ENCODE measurements at places on chromosomes 5 and 9. TPM values are rescaled to one million over a fixed set of nuclear protein-coding genes. Genes with fewer than 3 reads are reported as not detected.

Gene FAM151B
- 0.21 TPM for total RNA-seq

Gene BTNL3
- not detected for total RNA-seq

Gene CBY3
- not detected for total RNA-seq

Gene PLAC8L1
- not detected for total RNA-seq

Gene CPLANE1
- 19.3 TPM for total RNA-seq

GRCh38 chr5:125365747-125366146 is 619.3 kb upstream of the ZNF608 start:
- H3K27ac ChIP-seq = no peak overlapping the region
- no peak overlapping the region for H3K4me3 ChIP-seq
- no peaks in the 10 kb centered on the region for H3K4me1 ChIP-seq
- no peaks in the 10 kb centered on the region for H3K36me3 ChIP-seq
- DNase-seq = no peak

DNA sequence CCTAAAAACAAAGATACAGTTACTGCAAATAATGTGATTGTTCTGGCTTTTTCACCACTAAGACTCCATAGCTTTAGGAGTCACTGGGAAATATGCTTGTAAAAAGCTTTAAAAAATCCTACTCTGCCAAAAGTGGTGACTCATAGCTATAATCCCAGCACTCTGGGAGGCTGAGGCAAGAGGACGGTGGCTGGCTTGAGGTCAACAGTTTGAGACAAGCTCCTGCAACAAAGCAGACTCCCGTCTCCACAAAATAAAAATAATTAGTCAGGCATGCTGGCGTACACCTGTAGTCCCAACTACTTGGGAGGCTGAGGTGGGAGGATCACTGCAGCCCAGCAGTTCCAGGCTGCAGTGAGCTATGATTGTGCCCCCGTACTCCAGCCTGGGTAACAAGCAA is 406.4 kb downstream of the HTR1A start:
- no peak overlapping the region for H3K27ac ChIP-seq
- DNase-seq = no peak
- no peaks in the 10 kb centered on the region for H3K4me1 ChIP-seq
- H3K27me3 ChIP-seq = no peaks in the 10 kb centered on the region
- H3K4me3 ChIP-seq = no peak overlapping the region

GRCh38 chr9:89478821-89479668 is 18.9 kb downstream of the SEMA4D start:
- H3K4me3 ChIP-seq = no peak overlapping the region
- peaks cover 21% of the 10 kb centered on the region for H3K36me3 ChIP-seq
- peak overlapping the region; percentile 28 for H3K27ac ChIP-seq
- no peaks in the 10 kb centered on the region for H3K27me3 ChIP-seq
- H3K4me1 ChIP-seq = peaks cover 87% of the 10 kb centered on the region

GRCh38 chr9:71743217-71743705 is 25.1 kb downstream of the CEMIP2 start:
- no peak overlapping the region for H3K27ac ChIP-seq
- peaks cover 48% of the 10 kb centered on the region for H3K36me3 ChIP-seq
- H3K27me3 ChIP-seq = no peaks in the 10 kb centered on the region
- H3K4me1 ChIP-seq = no peaks in the 10 kb centered on the region
- no peak overlapping the region for H3K4me3 ChIP-seq

DNA sequence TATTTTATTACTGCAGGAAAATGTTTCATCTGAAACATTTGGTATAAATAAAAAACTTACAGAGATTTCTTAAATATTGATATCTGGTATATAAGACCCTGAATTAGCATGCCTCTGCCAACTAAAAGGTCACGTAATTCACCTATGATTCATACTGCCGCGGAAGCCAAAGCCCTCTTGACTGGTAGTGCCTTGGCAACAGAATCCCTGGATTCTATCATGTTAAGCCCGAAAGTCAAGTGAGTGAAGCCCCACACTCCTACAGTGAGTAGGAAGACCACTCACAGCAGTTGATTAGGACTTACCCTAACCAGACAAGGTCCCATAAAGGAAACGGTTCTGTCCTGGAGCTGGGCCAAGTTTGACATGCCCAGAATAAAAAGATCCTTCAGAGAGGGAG is 175.6 kb upstream of the NREP start:
- DNase-seq = no peak
- H3K4me3 ChIP-seq = no peak overlapping the region
- H3K27ac ChIP-seq = no peak overlapping the region
- no peaks in the 10 kb centered on the region for H3K27me3 ChIP-seq

DNA sequence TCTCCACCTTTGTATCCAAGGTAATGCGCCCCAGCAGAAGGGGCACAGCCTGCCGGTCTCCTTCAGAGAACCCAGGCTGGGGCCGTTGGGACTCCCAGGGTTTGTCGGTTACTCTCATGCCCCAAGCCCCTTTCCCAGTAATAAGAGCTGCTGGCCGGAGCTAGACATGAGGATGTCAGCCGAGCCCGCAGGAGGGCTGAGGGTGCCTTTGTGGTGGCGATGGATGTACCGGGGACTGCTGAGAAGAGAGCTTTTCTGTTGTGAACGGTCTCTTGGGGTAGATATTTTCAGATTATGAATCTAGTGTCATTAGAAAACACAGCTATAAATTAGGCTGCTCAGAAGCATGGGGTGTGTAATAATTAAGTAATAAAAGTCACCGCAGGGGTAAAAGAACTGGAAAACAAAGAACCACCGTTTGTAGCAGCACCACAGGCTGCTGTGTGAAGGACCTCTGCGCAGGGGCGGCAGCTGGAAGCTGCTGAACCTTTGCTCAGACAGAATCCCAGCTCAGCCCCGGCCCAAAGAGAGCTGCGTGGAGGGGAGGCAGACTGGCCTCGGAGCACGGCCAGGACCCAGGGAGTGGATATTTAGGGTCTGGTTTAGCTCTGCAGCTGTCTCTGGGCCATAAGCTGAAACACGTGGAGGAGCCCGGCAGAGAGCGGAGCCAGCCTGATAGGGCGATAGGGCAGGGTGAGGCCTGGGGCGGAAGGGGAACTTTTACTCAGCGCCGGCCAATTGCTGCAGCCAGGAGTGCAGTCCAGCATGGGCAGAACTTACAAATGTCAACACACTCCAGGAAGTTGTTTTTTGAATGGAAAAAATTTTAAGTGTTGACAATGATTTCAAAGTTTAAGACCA is 50.5 kb upstream of the BARHL1 start:
- peaks cover 4% of the 10 kb centered on the region for H3K4me1 ChIP-seq
- H3K36me3 ChIP-seq = no peaks in the 10 kb centered on the region
- H3K27ac ChIP-seq = no peak overlapping the region
- peaks cover 4% of the 10 kb centered on the region for H3K27me3 ChIP-seq

GRCh38 chr5:89204756-89205155 is 321.8 kb upstream of the MEF2C start:
- H3K4me1 ChIP-seq = no peaks in the 10 kb centered on the region
- no peak overlapping the region for H3K27ac ChIP-seq
- no peak overlapping the region for H3K4me3 ChIP-seq

DNA sequence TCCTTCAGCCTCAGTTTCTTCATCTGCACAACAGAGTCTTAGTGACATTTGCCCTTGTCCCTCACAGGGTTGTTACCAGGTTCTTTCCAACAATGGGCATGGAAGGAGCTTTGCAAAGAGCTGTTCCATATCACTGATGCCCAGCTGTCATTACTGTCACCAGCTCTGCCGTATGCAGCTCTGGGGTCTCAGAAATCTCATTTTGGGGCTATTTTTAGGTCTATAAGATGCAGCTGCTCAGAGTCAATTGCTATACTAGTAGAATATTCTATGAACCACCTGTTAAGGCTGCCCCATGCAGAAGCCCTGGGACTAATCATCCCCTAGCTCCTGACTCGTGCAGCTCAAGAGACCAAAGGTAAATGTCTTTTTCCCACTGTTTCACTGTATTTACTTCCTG is 105.1 kb upstream of the TNPO1 start:
- DNase-seq = no peak
- H3K27ac ChIP-seq = no peak overlapping the region
- no peaks in the 10 kb centered on the region for H3K27me3 ChIP-seq
- no peaks in the 10 kb centered on the region for H3K36me3 ChIP-seq

GRCh38 chr9:134189470-134190231 is 25.3 kb upstream of the RNU6ATAC start:
- no peaks in the 10 kb centered on the region for H3K27me3 ChIP-seq
- no peaks in the 10 kb centered on the region for H3K36me3 ChIP-seq
- peaks cover 13% of the 10 kb centered on the region for H3K4me1 ChIP-seq
- no peak overlapping the region for H3K27ac ChIP-seq
- no peak overlapping the region for H3K4me3 ChIP-seq

- no peaks in the 10 kb centered on the region for H3K4me1 ChIP-seq
- H3K4me3 ChIP-seq = no peak overlapping the region
- H3K36me3 ChIP-seq = peaks cover 4% of the 10 kb centered on the region
- no peaks in the 10 kb centered on the region for H3K27me3 ChIP-seq
- no peak overlapping the region for H3K27ac ChIP-seq
These were observed 117.7 kb downstream of the MAPKAP1 start for GRCh38 chr9:125589287-125589686.

GRCh38 chr9:124239249-124240073 is 18.3 kb upstream of the NEK6 start:
- H3K27me3 ChIP-seq = no peaks in the 10 kb centered on the region
- peak overlapping the region; percentile 19 for H3K27ac ChIP-seq
- peaks cover 53% of the 10 kb centered on the region for H3K4me1 ChIP-seq
- no peaks in the 10 kb centered on the region for H3K36me3 ChIP-seq
- DNase-seq = peak; percentile 31

DNA sequence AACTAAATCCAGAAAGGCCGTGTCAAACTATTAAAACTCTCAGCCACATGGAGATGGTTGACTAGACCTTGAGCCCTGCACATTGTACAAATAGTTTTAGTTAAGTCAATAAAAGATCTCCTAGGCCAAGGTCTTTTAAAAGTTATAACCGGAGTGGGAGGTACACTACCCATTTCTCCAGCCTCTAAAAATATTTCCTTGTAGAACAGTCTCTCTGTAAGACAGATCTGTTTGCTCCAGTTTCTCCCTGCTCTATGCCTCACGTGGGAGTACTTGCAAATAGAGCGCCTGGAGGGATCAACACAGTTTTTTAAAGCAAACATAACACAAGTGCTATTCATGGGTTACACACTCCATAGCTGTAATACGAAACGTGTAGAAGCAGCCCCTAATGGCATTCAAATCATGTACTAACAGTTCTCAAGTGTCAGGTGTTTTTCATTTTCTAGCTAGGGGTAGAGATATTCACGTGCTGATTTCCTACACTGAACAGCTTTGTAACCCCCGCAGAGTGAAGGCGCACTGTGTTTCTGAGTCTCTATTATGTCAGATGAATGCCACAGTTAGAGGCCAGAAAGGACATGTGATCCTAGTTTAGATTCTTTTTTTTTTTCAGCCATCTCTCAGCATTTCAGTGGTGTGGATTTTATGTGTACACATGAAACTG is 703.4 kb upstream of the GRAMD2B start:
- H3K4me3 ChIP-seq = no peak overlapping the region
- H3K36me3 ChIP-seq = no peaks in the 10 kb centered on the region
- H3K27ac ChIP-seq = no peak overlapping the region

GRCh38 chr5:5141625-5142525 is 1.7 kb downstream of the ADAMTS16 start:
- no peaks in the 10 kb centered on the region for H3K36me3 ChIP-seq
- H3K27ac ChIP-seq = no peak overlapping the region
- no peak overlapping the region for H3K4me3 ChIP-seq
- H3K27me3 ChIP-seq = peaks cover 8% of the 10 kb centered on the region
- peak; percentile 77 for DNase-seq

- DNase-seq = no peak
- no peaks in the 10 kb centered on the region for H3K36me3 ChIP-seq
- no peak overlapping the region for H3K4me3 ChIP-seq
- H3K27ac ChIP-seq = no peak overlapping the region
These were observed 9.1 kb downstream of the ANKDD1B start for GRCh38 chr5:75620184-75620959.

DNA sequence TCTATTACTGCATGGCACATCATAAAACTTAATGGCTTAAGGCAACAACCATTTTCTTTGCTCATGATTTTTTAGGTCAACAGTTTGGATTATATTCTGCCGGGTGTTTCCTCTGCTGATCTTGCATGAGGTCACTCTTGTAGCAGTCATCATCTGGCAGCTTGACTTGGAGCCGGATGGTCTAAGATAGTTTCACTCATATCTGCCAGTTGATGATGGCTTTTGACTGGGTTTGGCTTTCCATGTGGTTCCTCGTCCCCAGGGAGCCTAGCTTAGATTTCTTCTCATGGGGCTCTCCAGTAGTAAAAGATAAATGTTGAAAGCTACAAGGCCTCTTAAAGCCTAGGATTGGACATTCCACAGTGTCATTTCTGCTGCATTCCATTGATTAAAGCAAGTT is 27.4 kb downstream of the LNPEP start:
- H3K4me1 ChIP-seq = peaks cover 33% of the 10 kb centered on the region
- peak; percentile 54 for DNase-seq
- peak overlapping the region; percentile 36 for H3K27ac ChIP-seq
- H3K4me3 ChIP-seq = no peak overlapping the region

GRCh38 chr5:35847491-35847890 is 9.2 kb upstream of the IL7R start:
- H3K27me3 ChIP-seq = no peaks in the 10 kb centered on the region
- peaks cover 8% of the 10 kb centered on the region for H3K4me1 ChIP-seq
- H3K27ac ChIP-seq = no peak overlapping the region
- no peak for DNase-seq

GRCh38 chr9:114011313-114011712 is 66.8 kb downstream of the AMBP start:
- H3K4me1 ChIP-seq = no peaks in the 10 kb centered on the region
- no peak overlapping the region for H3K4me3 ChIP-seq
- no peak for DNase-seq
- H3K36me3 ChIP-seq = no peaks in the 10 kb centered on the region
- H3K27ac ChIP-seq = no peak overlapping the region
- H3K27me3 ChIP-seq = no peaks in the 10 kb centered on the region

GRCh38 chr9:123614306-123615263 is 258.6 kb downstream of the CRB2 start:
- H3K27me3 ChIP-seq = no peaks in the 10 kb centered on the region
- H3K27ac ChIP-seq = no peak overlapping the region
- H3K36me3 ChIP-seq = peaks cover 2% of the 10 kb centered on the region
